ENCODE measurements at places on chromosomes 4 and X. TPM values are rescaled to one million over a fixed set of nuclear protein-coding genes. Genes with fewer than 3 reads are reported as not detected.

- DNase-seq: no peak
These were observed 19.9 kb upstream of the CLDN34 start for GRCh38 chrX:9947131-9947794.

DNA sequence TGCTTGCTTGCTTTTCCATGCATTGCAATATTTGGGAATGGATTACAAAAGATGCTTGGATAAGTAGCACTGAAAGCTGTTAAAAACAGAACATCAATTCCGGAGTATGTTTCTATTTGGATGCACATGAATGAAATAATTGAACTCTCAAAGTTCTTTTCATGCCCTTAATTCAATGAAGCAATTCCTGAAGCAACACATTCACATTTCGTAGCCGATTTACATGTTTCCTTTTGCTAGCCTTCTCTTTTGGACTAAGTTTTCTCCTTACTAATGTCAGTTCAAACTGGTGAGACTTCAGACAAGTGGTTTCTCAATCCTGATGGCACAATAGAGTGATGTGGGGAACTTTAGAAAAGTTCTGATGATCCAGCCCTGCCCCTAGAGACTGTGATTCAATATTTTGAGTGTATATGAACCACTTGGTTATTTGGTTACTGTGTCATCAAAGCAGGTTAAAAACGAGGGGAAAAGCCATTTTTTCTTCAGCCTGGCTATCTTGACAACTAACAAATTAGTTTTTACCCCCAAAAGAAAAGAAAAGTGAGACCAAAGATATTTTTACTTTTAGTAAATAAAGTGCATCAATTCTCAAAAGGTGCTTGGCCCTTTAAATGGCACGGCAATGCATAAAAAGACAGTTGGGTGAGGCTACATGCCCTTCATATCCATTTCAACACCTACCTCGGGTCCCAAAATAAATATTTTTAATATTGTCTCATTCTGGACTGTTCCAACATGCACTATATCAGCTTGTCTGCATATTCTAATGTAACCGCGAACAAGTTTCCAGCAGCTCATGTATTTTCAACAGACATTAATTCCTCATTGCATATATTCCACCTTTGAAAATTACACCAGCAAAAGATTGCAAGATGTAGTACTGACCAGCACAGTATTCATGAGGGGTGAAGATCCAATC lies 90.1 kb upstream of the RPL34 start:
- DNase-seq: peak; percentile 49

DNA sequence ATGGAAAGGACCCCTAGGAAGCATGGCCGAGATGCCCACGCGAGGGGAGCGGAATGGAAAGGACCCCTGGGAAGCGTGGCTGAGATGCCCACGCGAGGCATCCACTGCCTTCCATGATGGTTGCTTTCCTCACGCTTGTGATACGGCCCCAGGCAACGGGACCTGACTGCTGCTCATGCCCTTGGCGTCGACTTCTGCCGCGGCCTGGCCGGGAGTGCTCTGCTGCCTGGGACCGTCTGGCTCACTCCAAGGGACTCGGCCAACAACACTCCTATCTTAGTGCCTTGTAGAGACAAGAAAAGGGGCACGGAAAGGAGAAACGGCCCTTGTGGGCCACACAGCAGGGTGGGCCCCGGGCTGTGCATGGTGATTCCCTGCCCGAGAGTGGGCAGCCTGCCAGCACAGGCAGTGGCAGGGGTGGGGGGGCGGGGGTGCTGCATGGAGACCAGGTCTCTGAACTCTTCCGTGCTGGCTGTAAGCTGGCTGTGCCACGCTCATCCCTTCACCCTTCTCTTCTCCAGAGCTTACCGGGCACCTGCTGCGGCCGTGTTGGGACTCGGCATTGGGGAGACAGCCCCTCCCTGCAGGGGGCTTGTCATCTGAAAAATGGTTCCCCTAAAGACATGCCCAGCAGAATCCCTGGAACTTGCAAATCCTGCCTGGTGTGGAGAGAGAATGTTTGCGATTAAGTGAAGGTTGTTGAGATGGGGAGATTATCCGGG lies 38.6 kb upstream of the HMX1 start:
- DNase-seq: no peak

The TEX13D gene
- total RNA-seq: not detected

GRCh38 chr4:171118091-171118490 lies 695.1 kb upstream of the GALNTL6 start:
- no peak for DNase-seq

DNA sequence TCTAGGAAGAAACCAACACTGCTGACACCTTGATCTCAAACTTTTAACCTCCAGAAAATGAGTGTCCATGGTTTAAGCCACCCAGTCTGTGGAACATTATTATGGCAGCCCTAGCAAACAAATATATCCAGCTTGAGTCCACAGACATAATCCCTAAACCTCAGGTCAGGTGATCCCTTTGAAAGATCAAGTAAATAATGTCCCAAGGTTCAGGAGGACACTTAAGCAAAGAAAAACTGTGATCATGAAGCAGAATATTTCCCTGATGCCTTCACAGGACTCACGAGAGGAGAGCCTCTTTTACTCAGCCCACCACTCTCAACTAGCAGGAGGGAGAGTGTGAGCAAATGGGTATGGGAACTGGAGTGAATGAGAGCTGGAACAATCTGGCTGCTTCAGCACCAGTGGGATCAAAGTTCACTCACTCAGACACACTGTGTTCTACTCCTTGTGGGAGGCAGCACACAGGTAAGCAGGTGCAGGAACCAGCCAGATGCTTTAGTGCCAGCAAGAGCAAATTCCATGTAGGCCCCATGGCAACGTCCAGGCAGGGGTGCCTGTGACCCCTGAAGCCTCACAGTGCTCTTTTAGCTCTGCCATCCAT lies 608.4 kb downstream of the RAB28 start:
- no peak for DNase-seq

GRCh38 chr4:10112658-10113284 lies 3.8 kb downstream of the WDR1 start:
- no peak for DNase-seq

GRCh38 chrX:1307626-1308340 lies 28.8 kb upstream of the IL3RA start:
- no peak for DNase-seq

The CYTL1 gene
- 8.1 TPM for total RNA-seq

GRCh38 chrX:126580877-126581276 lies 28.3 kb upstream of the DCAF12L1 start:
- no peak for DNase-seq

The NPY2R gene
- not detected for total RNA-seq
